ENCODE measurements at places on chromosomes 11 and 22.

- no peak for DNase-seq
Observed at GRCh38 chr22:28373831-28374230, 305.8 kb downstream of the TTC28 start.

GRCh38 chr11:43989162-43989981 lies 46.9 kb downstream of the C11orf96 start:
- no peak for DNase-seq

- DNase-seq, result no peak
Observed at GRCh38 chr11:64373598-64373974, 14.6 kb downstream of the RPS6KA4 start.

GRCh38 chr22:23179381-23180299 lies 669 bp upstream of the BCR start:
- no peak for DNase-seq

DNA sequence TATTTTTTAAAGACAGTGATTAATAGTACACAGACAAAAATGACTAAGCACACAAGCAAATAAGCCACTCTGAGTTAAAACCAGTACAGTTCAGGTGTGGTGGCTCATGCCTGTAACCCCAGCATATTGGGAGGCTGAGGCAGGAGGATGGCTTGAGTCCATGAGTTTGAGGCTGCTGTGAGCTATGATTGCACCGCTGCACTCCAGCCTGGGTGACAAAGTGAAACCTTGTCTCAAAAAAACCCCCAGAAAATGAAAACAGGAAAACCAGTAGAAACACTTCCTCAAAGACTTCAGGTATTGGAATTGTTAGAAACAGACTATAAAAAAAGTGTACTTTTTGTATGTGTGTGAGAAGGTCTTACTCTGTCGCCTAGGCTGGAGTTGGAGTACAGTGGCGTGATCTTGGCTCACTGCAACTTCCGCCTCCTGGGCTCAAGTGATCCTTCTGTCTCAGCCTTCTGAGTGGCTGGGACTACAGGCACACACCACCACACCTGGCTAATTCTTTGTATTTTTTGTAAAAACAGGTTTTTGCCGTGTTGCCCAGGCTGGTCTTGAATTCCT lies 33.0 kb downstream of the PPP6R2 start:
- no peak for DNase-seq

DNA sequence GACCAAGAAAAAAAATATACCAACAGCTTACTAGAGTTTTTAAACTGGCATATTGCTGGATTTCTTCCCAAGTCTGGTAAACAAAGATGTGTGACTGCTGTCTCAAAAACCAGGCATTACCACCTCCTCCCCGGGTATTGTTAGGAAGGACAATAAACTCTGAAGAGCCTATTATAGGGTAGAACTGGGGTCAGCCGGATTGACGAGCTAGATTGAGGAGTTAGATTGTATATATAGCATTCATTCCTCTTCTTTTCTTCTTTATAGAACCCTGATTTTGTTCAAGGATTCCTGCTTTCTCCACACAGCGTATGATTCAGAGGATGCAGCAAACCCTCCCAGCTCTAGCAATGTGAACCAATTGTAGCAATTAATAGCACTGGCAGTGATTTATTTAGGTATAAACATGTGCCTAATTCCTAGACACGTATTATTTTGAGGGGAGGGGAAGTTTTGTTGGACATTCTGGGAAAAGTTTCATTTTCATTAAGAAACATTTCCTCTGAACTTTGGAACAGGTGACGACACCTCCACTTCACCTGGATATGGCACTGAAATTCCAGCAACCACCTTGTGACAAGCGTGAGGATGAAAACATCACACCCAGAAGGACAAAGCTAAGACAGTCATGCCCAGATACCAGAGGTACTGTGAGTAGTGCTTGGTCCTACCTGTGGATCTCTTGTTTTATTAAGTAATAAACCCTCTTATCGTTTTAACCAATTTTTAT lies 679.4 kb upstream of the KIRREL3 start:
- no peak for DNase-seq

- DNase-seq, result no peak
Observed at GRCh38 chr22:37911697-37912096, 5.6 kb downstream of the MICALL1 start.

- no peak for DNase-seq
Observed at GRCh38 chr11:2581151-2581930, 118.5 kb downstream of the KCNQ1OT1 start.

DNA sequence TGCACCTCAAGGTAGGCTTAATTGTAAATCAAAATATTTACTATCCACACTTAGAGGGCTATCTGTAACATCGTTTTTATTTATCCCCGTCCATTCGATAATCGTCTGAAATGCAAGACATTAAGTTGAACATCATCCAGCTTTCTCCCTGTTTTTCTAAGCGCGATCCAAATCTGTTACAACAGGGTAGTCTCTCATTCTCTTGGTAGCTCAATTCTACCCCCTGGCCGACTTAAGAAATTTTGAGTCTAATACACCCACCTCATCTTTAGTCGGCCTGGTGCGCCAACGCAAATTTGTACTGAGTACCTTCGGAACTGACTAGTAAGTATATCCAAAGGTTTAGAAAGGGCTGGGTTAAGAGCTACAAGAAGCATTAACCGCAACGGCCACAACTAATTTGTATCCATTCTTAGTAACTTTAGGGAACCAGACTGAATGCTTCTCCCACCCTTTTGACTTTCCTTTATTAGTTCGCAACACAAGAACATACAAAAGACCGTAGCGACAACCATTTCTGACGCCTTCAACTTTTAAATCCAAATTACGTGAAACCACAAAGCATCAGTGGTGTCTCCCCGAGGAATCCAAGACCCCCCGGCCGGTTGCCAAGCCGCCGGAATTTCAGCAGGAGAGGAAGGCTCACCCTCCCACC lies 1.0 kb upstream of the ZNF143 start:
- no peak for DNase-seq

GRCh38 chr11:33514079-33514925 lies 186.3 kb downstream of the C11orf91 start:
- DNase-seq, result no peak

GRCh38 chr11:117356126-117356890 lies 28.7 kb downstream of the CEP164 start:
- no peak for DNase-seq

DNA sequence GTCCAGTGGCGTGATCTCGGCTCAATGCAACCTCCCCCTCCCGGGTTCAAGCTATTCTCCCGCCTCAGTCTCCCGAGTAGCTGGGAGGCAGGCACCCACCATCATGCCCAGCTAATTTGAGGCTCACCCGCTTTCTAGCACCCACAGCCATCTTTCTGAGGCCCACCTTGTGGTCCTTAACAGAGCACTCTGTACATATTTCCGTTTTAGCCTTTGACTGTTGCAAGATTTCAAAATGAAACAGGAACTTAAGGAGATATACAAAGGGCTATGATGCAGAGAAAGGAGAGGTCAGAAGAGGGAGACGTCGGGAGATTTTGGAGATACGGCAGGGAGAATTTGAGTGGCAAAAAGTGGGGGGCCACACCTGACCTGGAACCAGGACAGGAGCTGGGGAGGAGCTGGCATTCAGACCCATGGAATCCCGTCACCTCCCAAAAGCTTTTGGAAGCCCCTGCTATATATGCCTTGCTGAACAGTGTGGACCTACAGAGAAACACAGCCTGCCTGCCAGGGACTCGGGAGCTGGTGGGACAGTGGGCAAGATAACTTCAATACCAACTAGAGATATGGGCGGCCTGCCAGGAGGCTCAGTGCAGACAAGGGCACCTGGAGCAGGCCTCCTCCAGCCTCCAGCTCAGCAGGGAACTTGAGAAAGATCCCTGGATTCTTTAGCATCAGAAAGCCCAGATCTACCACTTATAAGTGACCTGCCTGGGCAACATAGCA lies 8.0 kb upstream of the CLCF1 start:
- no peak for DNase-seq

DNA sequence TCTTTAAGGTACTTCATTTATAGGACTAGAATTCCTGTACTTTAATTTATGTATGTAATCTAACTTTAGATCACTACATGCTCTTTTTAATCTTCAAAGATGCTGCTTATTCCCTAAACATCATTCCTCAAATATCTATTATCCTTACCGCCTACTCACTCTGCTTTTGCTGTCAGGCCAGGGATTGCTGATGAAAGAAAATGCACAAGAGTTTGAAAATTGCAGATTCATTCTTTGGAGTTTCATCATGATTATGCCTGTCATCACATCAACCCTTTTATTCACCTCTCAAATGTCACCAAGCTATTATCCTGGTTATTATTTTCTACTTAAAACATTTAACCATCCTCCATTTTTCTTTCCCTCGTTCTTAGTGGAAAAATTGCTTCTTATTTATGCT lies 802.7 kb downstream of the METTL15 start:
- DNase-seq, result no peak

- no peak for DNase-seq
Observed at GRCh38 chr11:64849598-64850356, 5.3 kb upstream of the CDC42BPG start.

GRCh38 chr11:110747531-110747930 lies 35.3 kb upstream of the ARHGAP20 start:
- DNase-seq, result no peak

DNA sequence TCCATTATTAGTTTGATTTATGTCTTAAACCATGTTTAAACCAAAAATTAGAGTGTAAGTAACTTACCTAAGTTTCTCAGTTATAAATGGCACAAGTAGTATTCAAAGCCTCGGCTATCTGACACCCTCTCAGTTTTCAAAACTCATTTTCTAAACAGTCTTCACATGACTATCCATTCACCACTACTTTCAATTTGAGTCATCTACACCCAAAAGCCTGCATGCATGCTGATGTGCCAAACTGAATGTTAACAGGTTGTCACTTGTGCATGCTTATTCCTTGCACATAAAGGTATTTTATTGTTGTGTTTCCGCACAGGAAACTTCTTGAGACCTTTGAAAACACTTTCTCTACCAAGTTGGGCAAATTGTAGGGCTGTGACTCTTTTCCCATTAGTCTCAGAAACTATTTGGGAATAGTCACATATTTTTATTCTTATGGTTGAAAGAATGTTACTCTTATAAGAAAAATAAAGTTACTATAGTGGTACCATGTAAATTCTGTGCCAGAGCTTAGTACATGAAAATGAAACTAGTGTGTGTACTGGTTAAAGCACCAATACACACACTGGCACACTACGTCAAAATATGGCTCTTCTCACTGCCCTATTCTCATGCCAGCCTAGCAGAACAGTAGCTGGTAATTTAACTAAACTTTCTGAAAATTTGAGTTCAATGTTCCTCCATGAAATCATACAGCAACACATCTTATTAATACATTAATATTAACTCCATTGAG lies 2.2 kb upstream of the OR51E2 start:
- no peak for DNase-seq

- no peak for DNase-seq
Observed at GRCh38 chr11:126874831-126875230, 125.7 kb downstream of the KIRREL3 start.

DNA sequence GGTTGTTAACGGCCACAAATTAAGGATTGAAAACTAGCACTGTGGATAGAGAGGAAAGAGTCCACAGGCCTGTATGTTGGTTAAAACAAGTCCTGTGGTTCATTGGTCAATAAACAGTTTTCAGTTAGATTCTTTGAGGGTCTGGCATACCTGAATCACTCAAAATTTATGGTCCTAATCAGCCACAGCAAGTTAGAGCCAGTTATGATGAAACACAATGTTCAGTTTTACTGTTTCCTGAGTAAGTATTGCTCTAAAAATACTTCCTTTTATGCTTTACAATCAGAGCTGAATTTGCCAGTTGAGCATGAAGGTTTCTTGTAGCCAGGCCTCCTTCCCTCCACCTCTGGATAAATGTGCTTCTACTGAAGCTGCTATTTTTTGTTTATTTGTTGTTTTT lies 12.9 kb upstream of the CAT start:
- no peak for DNase-seq

DNA sequence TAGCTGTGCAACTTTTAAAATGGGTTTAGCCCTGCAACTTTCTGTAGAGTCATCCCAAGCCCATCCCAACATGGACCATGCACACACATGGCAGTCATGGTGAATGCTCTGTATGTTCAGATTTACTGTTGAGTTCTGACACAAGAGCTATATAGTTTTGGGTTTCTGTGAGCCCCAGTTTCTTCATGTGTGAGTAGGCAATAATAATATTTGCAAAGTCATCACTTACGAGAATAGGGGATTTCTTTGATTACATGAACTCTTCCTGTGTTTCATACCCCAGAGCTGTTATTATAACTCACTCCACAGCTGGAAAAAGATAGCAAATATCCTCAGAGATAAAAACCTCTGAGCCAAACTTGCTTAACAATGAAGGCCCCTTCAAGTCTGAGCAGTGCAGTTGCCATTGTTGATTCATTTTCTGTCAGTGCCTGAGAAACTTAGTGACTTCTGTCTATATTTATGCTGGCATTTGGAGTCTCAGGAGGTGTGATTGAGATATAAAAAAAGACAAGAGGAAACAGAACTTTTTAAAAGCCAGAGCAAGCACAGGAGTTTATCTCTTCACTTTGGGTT lies 767.9 kb upstream of the API5 start:
- DNase-seq, result no peak

DNA sequence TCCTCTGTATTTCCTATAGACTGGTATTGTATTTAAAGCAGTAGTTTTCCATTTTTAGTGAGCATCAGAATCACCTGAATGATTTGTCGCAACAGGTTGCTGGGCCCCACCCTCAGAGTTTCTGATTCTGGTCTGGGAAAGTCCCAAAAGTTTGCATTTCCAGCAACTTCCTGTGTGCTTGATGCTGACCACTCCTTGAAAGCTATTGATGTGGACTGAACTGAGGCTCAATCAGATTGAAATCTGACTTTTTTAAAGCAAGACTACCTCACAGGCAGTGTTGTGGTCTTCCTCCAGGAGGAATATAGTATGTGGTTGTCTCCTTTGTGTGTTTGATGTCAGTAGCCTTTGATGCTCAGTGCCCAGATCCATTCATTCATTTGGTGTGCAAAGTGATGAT lies 17.2 kb upstream of the MPZL2 start:
- DNase-seq, result no peak

- DNase-seq, result no peak
Observed at GRCh38 chr11:39102236-39102635, 2357.2 kb downstream of the LRRC4C start.

DNA sequence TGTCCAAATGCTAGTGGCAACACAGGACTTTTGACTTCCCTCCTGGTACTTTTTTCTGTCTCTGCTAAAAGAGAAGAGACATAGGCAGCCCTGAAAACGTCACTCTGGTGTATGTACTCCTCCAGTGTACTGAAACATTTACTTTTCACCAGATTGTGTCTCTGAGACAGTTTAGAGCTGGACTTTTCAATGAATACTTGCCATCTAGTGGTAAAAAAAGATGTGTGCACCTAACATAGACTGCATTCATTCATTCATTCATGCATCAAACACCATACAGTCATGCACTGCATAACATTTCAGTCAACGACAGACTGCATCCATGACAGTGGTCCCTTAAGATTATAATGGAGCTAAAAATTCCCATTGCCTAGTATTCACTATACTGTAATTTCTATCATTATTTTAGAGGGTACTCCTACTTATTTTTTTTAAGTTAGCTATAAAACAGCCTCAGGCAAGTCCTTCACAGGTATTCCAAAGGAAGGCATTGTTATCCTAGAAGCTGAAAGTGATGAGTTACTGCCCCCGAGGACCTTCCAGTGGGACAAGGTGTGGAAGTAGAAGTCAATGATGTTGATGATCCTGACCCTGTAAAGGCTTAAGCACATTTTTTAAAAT lies 186.2 kb downstream of the SPON1 start:
- DNase-seq, result no peak

GRCh38 chr11:70135142-70135541 lies 57.0 kb downstream of the ANO1 start:
- DNase-seq, result no peak

GRCh38 chr11:76705826-76706225 lies 35.3 kb upstream of the LRRC32 start:
- no peak for DNase-seq

- no peak for DNase-seq
Observed at GRCh38 chr11:101030692-101031091, 98.9 kb downstream of the PGR start.
